KBM-7 (cell line): ENCODE measurements at places on chromosomes 11 and 22.
A peak's percentile ranks its signal among the peaks of the same experiment; 100 is the strongest.

- DNase-seq = no peak
Measured at GRCh38 chr22:22143448-22143847, 101.1 kb upstream of the VPREB1 start.

- no peak for DNase-seq
Measured at GRCh38 chr11:90700789-90701439, 478.1 kb upstream of the CHORDC1 start.

GRCh38 chr11:8234425-8234821, 29.3 kb downstream of the LMO1 start:
- DNase-seq = no peak

DNA sequence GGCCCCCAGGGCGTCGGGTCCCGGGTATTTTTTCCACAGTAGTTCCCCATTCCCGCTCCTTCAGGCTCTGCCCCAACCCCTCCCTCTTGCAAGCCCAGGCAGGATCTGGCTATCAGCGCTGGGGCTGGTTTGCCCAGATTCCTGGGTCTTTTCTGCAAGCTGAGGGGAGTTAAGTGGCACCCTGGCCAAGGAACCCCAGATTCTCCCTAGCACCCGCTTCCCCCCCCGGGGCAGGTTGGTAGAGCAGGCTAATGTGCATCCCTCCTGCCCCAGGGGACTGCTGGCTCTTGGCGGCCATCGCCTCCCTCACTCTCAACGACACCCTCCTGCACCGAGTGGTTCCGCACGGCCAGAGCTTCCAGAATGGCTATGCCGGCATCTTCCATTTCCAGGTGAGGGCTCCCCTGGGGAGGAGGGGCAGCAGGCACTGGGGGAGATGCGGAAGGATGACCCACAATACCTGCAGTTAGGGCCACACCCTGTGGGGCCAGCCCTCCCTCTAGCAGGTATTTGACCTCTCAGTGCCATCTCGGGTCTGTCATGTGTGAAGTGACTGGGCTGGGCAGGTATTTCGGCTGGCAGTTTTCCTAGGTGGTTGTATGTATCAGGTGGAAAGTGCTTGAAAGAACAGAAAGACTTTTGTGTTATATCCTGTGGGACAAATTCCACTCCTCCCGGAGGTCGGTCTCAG, 1.6 kb downstream of the CAPN1 start:
- DNase-seq = no peak

DNA sequence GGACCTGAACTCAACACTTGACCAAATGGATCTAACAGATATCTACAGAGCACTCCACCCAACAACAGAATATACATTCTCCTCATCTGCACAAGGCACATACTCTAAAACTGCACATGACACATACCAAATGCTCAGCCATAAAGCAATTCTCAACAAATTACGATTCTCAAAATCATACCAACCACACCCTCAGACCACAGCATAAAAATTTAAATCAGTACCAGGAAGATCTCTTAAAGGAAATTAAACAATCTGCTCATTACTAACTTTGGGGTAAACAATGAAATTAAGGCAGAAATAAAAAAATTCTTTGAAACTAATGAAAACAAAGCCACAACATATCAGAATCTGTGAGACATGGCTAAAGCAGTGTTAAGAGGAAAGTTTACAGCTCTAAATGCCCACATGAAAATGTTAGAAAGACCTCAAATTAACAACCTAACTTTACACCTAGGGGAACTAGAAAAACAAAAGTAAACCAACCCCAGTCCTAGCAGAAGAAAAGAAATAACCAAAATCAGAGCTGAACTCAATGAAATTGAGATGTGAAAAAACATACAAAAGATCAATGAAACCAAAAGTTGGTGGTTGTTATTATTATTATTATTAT, 37.2 kb downstream of the TMEM123 start:
- DNase-seq = no peak

GRCh38 chr11:108037211-108037610, 28.5 kb downstream of the CUL5 start:
- no peak for DNase-seq

GRCh38 chr11:75479597-75480145, 46.1 kb downstream of the GDPD5 start:
- DNase-seq = no peak

- DNase-seq = no peak
Measured at GRCh38 chr11:120563703-120564572, 52.4 kb downstream of the GRIK4 start.

- no peak for DNase-seq
Measured at GRCh38 chr11:117824571-117825537, at the start of gene FXYD2. Gene FXYD2, minus strand, starts transcription at chr11:117824744. Its CDS starts 66 bp downstream, at chr11:117824678.

- DNase-seq = no peak
Measured at GRCh38 chr11:70247710-70248072, 22.8 kb upstream of the PPFIA1 start.

- DNase-seq = no peak
Measured at GRCh38 chr11:118901494-118902335, 18.0 kb downstream of the CXCR5 start.

GRCh38 chr11:70068345-70068744, 9.8 kb upstream of the ANO1 start:
- DNase-seq = no peak

DNA sequence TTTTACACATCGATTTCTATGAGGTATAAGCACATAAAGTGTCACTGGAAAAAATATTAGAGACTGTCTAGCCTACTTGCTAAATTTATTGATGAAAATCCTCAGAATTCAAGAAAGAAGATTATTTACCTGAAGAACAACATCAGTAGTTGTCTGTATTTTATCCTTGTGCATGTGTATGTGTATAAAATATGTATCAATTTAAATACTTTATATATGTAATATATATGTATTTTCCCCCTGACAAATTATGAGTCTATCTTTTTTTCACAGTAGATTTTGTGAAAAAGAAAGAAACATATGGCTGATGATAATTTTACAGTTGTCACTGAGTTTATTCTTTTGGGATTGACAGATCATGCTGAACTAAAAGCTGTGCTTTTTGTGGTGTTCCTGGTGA, at the start of gene OR5J2:
Gene OR5J2, plus strand, starts transcription at position 301 of the 400 bp plus-strand sequence. Its CDS starts 0 bp downstream, at position 301.
- DNase-seq = no peak

DNA sequence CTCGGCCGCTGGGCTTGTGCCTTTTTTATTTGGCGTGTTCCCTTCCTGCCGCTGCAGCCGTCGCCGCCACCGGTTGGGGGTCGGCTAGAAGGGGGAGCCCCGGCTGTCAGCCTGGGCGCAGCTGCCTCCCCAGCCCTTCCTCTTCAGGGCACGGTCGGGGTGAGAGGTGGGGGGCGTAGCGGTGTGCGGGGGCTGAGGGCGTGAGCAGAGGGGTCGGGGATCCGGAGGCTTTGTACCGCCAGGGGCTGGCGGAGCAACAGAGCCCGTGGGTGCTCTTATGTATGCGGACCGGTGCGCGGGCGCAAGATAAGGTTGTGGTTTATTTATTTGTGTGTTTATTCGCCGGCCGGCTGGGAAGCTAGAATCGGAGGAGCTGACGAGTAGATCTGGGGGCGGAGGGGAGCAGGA, 477 bp downstream of the ZBTB16 start:
- DNase-seq = no peak

GRCh38 chr22:49259839-49260615, 567.6 kb downstream of the BRD1 start:
- DNase-seq = no peak

DNA sequence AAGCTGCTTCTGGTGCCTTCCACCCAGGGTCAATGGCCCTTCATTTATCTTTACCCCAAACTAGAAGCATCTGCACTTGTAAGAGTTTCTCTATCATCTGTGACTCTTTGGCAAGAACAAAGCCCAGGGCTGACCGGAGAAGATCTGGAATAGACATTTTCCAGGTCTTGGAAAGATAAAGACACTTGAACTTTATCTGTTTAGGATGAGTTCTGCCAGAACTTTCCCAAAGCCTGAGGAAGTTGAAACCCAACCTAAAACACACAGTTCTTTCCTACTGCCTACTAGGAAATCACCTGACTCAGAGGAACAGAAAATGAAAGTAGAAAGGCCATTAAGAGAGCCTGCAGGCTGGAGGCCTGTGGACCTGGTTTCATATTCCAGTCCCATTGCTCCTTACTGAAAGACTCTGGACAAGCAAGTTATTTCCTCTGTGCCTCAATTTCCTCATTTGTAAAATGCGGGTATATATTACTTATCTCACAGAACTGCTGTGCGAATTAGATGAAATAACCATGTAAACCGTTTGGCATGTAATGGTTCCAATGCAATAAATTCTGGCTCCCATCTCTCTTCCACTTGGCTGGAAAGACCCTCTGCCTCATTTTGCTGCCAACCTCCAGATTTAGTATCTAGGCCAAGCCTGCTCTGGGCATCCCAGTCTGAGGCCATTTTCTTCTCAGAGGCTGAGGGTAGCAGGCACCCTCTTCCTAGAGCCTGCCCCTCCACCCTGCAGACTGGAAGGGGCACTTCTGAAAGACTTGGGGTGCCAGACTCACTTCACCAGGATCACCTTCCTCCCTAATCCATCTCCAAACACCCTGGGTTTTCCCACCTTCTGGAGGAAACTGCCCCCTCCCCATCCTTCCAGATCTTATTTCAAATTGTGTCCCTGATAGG, 1.2 kb downstream of the UBE2L6 start:
- peak; percentile 55 for DNase-seq

- DNase-seq = no peak
Measured at GRCh38 chr11:19294444-19294843, 53.7 kb upstream of the E2F8 start.

DNA sequence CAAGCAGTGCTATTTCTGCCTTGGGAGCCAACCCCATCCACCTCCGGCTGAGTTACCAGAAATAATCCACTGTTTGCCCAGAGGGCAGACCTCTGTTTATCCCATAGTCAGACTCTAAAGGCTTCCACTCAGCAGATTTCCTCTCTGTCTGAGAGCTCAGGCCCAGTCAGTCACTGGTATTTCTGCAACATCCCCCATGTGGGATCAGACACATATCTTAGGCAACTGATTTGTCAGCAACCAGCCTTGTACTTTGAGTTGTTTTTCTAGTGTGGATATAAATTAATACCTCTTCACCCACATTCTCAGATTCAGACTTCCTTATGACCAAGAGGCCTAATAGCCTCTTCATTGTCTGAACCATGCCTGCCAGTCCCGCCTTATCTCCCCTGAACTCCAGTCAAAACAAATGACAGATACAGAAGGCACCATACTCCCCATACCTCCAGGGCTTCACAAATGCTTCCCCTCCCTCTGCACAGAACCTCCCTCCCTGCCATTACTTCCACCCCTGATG, 193.6 kb downstream of the FAM76B start:
- DNase-seq = no peak

- no peak for DNase-seq
Measured at GRCh38 chr11:60098508-60098907, 10.0 kb downstream of the MS4A2 start.

DNA sequence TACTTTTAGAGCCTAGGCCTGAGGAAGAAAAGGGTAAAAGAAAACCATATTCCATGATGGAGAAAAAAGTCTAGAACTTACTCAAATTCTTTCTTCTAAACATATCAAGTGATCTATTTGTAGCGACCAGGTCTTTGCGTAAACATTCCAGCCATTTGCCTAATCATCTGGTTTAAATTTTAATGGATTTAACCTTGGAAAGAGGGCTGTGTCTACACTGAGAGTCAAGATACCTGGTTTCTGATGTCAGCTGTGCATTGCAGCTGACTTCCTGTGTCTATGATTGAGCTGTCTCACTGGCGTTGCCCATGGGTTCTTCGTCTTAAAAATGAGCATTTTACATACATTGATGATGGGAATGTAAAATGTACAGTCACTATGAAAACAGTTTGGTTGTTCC, 10.0 kb upstream of the TMEM123 start:
- no peak for DNase-seq

DNA sequence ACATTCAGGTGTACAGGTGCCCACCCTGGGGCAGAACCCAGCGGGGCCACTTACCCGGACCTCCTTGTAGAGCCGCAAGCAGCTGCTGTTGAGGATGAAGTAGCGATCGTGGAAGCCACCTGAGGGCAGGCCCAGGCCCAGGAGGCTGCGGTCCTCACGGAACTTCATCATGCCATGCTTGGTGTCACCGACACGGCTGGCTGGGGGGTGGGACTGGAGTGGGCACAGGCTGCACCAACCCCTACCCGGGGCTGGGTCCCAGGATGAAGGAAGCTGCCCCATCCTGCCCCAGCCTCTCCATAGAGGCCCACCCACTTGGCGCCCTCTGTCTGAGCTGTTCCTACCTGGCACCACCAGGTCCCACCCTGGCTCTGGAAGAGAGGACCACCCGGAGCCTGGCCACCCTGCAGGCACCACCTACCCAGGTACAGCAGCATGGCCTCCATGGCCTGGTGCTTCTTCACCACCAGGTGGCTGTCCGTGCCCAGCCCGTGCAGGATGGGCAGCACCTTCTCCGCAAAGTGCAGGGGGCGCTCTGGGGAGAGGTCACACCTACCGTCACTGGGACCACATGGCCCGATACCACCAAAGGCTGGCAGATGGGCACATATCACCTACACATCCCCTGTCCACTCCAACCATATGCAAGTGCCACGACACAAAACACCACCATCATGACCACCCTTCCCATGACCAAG, 19.2 kb upstream of the PDE2A start:
- DNase-seq = no peak

DNA sequence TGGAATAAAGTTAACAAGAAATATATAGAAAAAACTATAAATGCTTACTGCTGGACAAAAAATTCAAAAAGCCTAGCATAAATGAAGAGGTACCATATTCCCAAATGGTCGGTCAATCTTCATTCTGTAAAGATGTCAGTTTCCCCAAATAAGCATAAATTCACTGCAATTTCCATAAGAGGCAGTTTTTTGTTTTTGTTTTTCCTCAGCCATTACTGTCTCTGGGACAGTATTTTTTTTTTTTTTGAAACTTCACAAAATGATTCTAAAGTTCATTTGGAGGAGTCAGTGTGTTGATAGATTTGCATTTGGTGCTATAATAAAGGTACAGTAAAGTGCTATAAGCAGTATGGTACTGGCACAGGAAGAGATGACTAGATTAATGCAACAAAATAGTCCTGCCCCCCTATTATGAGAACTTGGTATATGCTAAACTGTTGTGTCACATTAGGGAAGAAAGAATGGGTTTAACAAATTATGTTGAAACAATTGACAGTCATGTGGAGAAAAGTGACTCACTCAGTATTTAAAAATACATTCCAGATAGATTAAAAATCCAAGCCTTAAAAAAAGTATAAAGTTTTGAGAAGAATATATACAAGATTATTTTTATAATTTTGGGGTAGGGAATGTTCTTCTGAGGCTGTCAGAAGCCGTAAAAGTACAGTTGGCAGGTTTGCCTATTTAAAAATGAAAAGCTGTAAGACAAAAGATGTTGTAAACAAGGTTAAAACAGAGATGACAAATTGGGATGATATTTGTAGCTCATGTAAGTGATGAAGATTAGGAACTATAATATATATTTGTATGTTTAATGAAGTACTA, 2.6 kb upstream of the FTH1 start:
- no peak for DNase-seq
